ENCODE measurements at places on chromosomes 7 and 10.

- peak overlapping the region; percentile 29 for H3K27ac ChIP-seq
- peaks cover 13% of the 10 kb centered on the region for H3K4me1 ChIP-seq
- no peak overlapping the region for H3K4me3 ChIP-seq
- H3K36me3 ChIP-seq = peaks cover 56% of the 10 kb centered on the region
These were observed 18.1 kb downstream of the CDC123 start for GRCh38 chr10:12214093-12214492.

DNA sequence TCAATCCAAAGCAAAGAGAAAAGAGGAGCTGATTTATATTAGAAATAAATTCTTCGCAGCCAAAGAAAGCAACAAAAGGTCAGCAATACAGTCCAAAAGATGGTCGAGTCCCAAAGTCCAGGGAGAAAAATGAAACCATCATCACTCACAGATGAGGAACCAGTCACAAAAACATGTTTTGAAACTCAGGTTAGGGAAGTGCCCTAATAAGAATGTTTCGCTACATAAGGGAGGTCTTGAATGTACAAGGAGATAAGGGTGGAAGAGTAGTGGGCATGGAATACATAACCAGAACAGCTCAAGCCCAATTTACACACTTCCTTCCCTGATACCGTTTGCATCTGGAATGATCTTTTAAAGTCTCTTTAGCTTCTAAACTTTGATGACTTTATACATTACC, 53.6 kb downstream of the VPS41 start:
- no peak overlapping the region for H3K4me3 ChIP-seq
- DNase-seq = no peak
- no peak overlapping the region for H3K27ac ChIP-seq

DNA sequence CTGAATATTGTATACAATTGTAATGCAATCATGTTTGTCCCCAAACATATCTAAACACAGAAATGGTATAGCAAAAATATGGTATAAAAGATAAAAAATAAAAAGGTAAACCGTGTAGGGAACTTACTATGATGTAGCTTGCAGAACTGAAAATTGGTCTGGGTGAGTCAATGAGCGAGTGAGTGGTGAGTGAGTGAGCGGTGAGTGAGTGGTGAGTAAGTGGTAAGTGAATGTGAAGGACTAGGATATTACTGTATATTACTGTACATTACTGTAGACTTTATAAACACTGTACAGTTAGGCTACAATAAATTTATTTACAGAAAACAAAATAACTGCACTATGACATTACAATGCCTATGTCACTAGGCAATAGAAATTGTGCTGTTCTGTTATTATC, 1163.2 kb upstream of the SORCS1 start:
- no peak for DNase-seq
- H3K27me3 ChIP-seq = no peaks in the 10 kb centered on the region
- no peaks in the 10 kb centered on the region for H3K4me1 ChIP-seq
- H3K27ac ChIP-seq = no peak overlapping the region
- H3K4me3 ChIP-seq = no peak overlapping the region

GRCh38 chr7:90180649-90181048, 26.4 kb downstream of the STEAP1 start:
- no peak overlapping the region for H3K4me3 ChIP-seq
- H3K4me1 ChIP-seq = peaks cover 25% of the 10 kb centered on the region
- no peaks in the 10 kb centered on the region for H3K36me3 ChIP-seq
- H3K27ac ChIP-seq = peak overlapping the region; percentile 61
- H3K27me3 ChIP-seq = peaks cover 4% of the 10 kb centered on the region

GRCh38 chr10:27504808-27505460, 830 bp downstream of the RAB18 start:
- H3K4me3 ChIP-seq = peak overlapping the region; percentile 100
- H3K27ac ChIP-seq = peak overlapping the region; percentile 98
- peaks cover 62% of the 10 kb centered on the region for H3K4me1 ChIP-seq
- peaks cover 4% of the 10 kb centered on the region for H3K27me3 ChIP-seq
- H3K36me3 ChIP-seq = peaks cover 19% of the 10 kb centered on the region

DNA sequence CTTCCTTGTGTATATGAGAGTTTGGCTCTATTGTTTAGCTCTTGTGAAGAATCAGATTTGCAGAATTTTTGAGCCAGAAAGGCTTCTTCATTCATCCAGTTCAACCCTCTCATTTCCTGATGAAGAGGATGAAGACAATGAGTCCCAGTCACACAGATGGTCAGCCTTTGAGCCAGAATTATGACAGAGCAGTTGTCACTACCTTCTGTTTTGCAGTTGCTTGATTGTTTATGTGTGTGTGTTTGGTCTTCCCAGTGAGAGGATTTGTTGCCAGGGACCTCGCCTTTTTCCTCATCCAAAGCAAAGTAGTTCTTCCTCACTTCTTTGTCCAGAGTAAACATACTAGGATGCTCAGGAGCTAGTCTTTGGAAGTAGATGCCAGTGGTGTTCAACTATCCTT, 15.6 kb downstream of the MDFIC start:
- peaks cover 72% of the 10 kb centered on the region for H3K4me1 ChIP-seq
- peaks cover 35% of the 10 kb centered on the region for H3K36me3 ChIP-seq
- no peak overlapping the region for H3K4me3 ChIP-seq
- H3K27ac ChIP-seq = peak overlapping the region; percentile 8

GRCh38 chr10:75176046-75176445, 34.5 kb upstream of the VDAC2 start:
- H3K4me1 ChIP-seq = peaks cover 19% of the 10 kb centered on the region
- no peak overlapping the region for H3K4me3 ChIP-seq
- peaks cover 27% of the 10 kb centered on the region for H3K36me3 ChIP-seq
- DNase-seq = no peak
- no peaks in the 10 kb centered on the region for H3K27me3 ChIP-seq

- DNase-seq = no peak
- H3K4me3 ChIP-seq = peak overlapping the region; percentile 66
These were observed 3.9 kb upstream of the SPAG6 start for GRCh38 chr10:22341190-22341925.

GRCh38 chr7:19016140-19016539, 101.3 kb downstream of the TWIST1 start:
- no peak for DNase-seq
- H3K4me1 ChIP-seq = no peaks in the 10 kb centered on the region
- H3K36me3 ChIP-seq = no peaks in the 10 kb centered on the region
- H3K4me3 ChIP-seq = no peak overlapping the region
- H3K27me3 ChIP-seq = no peaks in the 10 kb centered on the region
- no peak overlapping the region for H3K27ac ChIP-seq

DNA sequence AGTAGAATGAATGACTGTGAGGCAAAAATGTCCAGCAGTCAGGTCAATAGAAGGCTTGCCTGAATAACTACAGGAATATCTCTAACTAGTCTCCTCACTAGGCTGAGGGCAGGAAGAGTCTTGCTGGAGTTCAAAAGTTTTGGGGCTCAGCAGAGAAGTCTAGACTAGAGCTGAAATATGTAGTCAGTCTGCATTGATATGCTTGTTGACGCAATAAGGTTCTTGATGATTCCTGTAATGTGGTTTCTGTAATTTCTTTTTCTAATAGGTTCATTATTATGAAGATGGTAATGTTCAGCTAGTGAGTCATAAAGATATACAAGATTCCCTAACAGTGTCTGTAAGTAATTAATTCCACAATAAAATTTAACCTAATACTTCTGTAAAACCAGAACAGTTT, 41.5 kb upstream of the ST7 start:
- peaks cover 61% of the 10 kb centered on the region for H3K36me3 ChIP-seq
- no peaks in the 10 kb centered on the region for H3K27me3 ChIP-seq
- H3K4me3 ChIP-seq = no peak overlapping the region
- peaks cover 9% of the 10 kb centered on the region for H3K4me1 ChIP-seq

- no peak overlapping the region for H3K27ac ChIP-seq
- DNase-seq = no peak
- no peak overlapping the region for H3K4me3 ChIP-seq
- peaks cover 10% of the 10 kb centered on the region for H3K27me3 ChIP-seq
These were observed 11.2 kb downstream of the MUC17 start for GRCh38 chr7:101031082-101031481.

GRCh38 chr10:86846088-86846487, 89.7 kb downstream of the BMPR1A start:
- H3K27me3 ChIP-seq = no peaks in the 10 kb centered on the region
- H3K4me3 ChIP-seq = no peak overlapping the region
- no peaks in the 10 kb centered on the region for H3K4me1 ChIP-seq
- no peak for DNase-seq
- H3K27ac ChIP-seq = no peak overlapping the region
- H3K36me3 ChIP-seq = no peaks in the 10 kb centered on the region

DNA sequence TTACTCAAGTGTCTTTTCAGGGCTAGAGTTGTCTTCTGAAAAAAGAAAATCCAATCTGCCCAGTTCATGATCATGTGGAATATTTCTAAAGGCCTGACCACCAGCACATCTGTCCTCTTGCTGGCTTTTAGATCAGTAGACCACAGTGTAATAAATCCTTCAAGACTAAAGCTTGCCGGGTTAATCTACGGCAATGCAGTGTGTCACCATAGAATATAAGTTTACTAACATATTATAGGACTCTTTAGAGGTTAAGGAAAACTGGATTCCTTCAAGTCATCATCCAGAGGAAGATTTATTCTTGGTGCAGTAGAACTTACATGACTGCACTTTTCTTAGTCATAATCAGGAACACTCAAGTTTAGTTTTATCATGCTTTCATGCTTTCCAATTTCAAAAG, 349.5 kb downstream of the SEMA3D start:
- no peak overlapping the region for H3K4me3 ChIP-seq
- no peaks in the 10 kb centered on the region for H3K27me3 ChIP-seq
- H3K27ac ChIP-seq = no peak overlapping the region

GRCh38 chr7:156929789-156930539, 19.5 kb upstream of the NOM1 start:
- H3K36me3 ChIP-seq = no peaks in the 10 kb centered on the region
- H3K4me3 ChIP-seq = no peak overlapping the region
- no peak overlapping the region for H3K27ac ChIP-seq
- H3K27me3 ChIP-seq = peaks cover 22% of the 10 kb centered on the region

DNA sequence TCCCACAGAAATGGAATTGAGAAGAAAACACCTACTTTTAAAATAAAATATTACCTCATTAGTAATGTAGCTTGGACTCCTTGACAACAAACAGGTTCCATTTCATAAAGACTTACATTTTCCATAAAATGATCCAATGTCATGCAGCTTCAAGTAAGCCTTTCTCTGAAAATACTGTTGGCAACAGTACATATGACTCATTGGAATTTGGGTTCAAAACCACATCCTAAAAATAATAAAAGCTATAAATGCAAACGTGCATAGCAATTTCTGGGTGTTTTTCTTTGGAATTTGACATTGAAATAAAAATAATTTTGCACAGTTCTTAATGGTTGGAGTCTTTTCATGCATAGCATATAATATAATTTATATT, 47.9 kb downstream of the FHIP2A start:
- peaks cover 6% of the 10 kb centered on the region for H3K4me1 ChIP-seq
- H3K36me3 ChIP-seq = peaks cover 8% of the 10 kb centered on the region
- no peak for DNase-seq
- no peak overlapping the region for H3K4me3 ChIP-seq
- H3K27ac ChIP-seq = no peak overlapping the region

DNA sequence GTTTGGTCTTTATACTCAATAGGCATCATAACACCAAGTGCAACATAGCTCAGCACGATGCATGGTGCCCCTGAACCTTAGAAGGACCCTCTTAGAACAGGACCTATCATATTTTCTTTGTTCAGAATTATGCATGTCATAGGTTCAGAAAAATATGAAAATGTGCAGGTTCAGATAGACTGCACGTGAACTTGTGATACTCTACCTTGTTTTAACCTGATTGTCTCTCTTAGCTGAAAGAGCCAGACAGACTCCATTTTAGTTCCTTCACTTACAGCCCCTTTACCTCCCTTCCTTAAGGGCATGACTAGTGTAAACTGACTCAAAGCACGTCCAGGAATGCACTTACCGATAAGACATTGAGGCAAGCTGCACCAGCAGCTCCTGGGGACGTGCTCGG, 35.1 kb downstream of the MYOF start:
- H3K36me3 ChIP-seq = peaks cover 11% of the 10 kb centered on the region
- H3K4me3 ChIP-seq = no peak overlapping the region
- no peak overlapping the region for H3K27ac ChIP-seq
- peaks cover 2% of the 10 kb centered on the region for H3K4me1 ChIP-seq
- DNase-seq = no peak

- no peak for DNase-seq
- no peaks in the 10 kb centered on the region for H3K27me3 ChIP-seq
- no peaks in the 10 kb centered on the region for H3K4me1 ChIP-seq
- H3K4me3 ChIP-seq = no peak overlapping the region
These were observed 264.7 kb downstream of the PAXIP1 start for GRCh38 chr7:154738216-154738615.

GRCh38 chr7:18496341-18496700, 772 bp downstream of the HDAC9 start:
- no peak for DNase-seq
- H3K4me3 ChIP-seq = peak overlapping the region; percentile 65
- peaks cover 26% of the 10 kb centered on the region for H3K4me1 ChIP-seq

GRCh38 chr10:15083674-15084501, 4.7 kb downstream of the ACBD7 start:
- H3K4me3 ChIP-seq = no peak overlapping the region
- H3K27ac ChIP-seq = no peak overlapping the region
- no peaks in the 10 kb centered on the region for H3K27me3 ChIP-seq
- DNase-seq = no peak
- no peaks in the 10 kb centered on the region for H3K36me3 ChIP-seq
- H3K4me1 ChIP-seq = no peaks in the 10 kb centered on the region

- H3K4me1 ChIP-seq = peaks cover 50% of the 10 kb centered on the region
- DNase-seq = peak; percentile 59
- H3K27me3 ChIP-seq = no peaks in the 10 kb centered on the region
- H3K27ac ChIP-seq = peak overlapping the region; percentile 70
These were observed 81.1 kb downstream of the ZMIZ1 start for GRCh38 chr10:79149662-79150443.

GRCh38 chr7:1762238-1762945, 92.3 kb downstream of the ELFN1 start:
- H3K36me3 ChIP-seq = no peaks in the 10 kb centered on the region
- DNase-seq = no peak
- no peak overlapping the region for H3K4me3 ChIP-seq
- H3K4me1 ChIP-seq = no peaks in the 10 kb centered on the region
- H3K27ac ChIP-seq = no peak overlapping the region
- H3K27me3 ChIP-seq = no peaks in the 10 kb centered on the region

- DNase-seq = no peak
- H3K27ac ChIP-seq = no peak overlapping the region
- H3K36me3 ChIP-seq = no peaks in the 10 kb centered on the region
- no peak overlapping the region for H3K4me3 ChIP-seq
These were observed 114.5 kb downstream of the INSYN2A start for GRCh38 chr10:127081851-127082345.

DNA sequence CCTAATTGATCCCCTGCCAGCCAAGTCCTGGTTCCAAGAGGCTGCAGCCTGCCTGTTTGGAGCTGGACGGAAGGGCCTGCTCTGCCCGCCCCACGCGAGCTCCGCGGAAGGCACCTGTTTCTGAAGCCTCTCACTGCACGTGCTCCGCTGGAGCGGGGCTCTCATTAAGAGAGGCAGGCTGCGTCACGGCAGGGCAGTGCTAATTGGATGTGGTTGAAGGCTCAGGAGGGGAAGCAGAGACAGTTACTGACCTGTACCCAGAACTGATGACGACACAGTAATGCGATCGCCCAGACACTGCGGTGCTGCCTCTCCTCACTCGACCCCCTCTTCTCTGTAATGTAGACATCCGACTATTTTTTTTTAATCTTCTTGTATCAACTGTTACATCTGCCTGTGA, 411.1 kb upstream of the MGMT start:
- peaks cover 21% of the 10 kb centered on the region for H3K4me1 ChIP-seq
- no peak overlapping the region for H3K4me3 ChIP-seq
- no peak overlapping the region for H3K27ac ChIP-seq
- DNase-seq = no peak
- H3K36me3 ChIP-seq = no peaks in the 10 kb centered on the region

- DNase-seq = no peak
- H3K36me3 ChIP-seq = peaks cover 29% of the 10 kb centered on the region
- no peak overlapping the region for H3K27ac ChIP-seq
- peaks cover 42% of the 10 kb centered on the region for H3K4me1 ChIP-seq
These were observed 5.9 kb upstream of the SUN1 start for GRCh38 chr7:826230-826917.

Measured in activated naive CD8-positive, alpha-beta T cell treated with anti-CD3 and anti-CD28 coated beads, Interleukin-2, amount 50 U/mL, for 24 hours (primary cell).